ENCODE measurements at places on chromosomes 12 and 14.

GRCh38 chr12:52439420-52439819 lies 5.2 kb upstream of the KRT75 start:
- DNase-seq, result no peak

DNA sequence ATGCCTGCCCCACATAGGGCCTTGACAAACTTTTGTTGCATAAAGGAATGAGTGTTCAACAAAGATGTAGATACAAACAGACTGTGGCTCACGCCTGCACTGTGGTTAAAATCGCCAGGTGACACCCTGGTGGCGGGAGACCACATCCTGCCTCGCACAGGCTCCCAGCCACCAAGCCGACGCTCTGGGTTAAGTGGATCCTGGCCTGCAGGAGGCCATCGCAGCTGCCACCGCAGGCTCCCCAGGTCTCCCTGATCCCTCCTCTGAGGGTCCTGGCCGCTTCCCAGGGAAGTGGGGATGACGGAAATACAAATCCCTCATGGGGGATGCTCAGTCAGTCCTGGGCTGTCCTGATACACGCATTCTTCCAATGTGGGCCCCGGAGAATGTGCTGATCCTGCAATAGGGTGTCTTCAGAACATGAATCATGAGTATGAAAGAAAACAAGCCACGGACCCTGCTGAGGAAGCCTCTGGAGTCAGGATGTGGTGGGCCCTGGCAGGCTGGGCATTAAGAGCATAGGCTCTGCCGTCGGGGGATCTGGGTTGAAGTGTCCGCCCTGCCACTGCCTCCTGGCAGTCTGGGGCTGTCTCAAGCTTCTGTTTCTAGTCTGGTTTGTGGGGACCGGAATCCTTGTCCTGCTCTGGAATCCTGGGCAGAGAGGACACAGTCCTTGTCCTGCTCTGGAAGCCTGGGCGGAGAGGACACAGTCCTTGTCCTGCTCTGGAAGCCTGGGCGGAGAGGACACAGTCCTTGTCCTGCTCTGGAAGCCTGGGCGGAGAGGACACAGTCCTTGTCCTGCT lies 53.5 kb upstream of the BEGAIN start:
- peak; percentile 74 for DNase-seq

DNA sequence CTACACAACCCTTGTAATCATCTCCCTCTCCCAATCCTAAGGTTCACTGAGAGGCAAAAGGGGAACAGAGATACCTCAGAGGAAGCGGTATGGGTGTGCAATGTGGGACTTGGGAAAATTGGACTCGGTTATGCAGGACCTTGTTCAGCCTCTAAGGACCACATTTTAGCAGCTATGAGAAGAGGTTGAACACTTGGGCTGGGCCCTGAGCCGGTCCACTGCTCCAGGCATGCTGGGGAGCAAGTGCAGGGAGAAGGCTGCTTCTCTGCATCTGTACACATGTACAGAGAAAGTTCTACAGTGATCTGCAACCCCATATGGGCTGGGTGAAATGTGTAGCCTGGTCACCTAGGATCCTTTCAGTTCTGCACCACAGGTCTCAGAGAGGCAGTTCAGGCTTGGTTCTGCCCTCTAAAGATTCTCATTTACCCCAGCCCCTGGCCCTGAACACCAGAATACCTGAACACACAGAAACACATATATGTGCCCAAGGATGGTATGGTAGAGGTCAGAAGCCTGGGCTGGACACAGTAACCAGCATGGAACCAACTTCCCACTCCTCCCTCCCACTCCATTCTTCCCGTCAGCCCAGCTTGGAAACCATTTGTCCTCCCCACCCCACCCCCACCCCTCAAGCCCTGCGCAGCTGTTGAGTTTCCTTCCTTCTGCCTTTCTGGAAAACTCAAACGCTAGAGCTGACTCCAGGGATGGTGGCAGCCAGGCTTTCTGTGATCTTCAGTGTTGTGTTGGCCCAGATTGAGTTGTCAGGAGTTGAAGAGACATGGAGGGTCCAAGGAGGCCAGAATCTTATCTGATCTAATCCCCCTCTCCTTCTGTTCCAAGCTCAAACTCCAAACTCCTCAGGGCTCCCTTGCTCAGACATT lies 10.4 kb downstream of the HOXC5 start:
- no peak for DNase-seq

DNA sequence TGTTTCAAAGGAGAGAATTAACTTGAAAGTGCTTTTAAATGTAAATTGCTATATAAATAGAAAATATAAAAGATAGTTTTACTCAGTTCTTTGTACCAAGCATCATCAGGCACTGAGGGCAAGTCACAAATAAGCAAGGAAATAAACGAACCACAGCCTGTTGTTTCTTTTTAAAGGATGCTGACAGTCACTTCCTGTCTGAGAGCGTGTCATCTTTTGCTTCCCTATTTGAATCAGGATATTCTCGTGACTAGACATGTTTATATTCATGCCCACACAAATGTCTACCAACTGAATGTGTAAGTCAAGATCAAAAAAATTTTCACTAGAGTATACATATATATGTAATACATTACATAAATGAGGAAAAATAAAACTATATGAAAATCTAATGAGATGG lies 31.4 kb upstream of the SLC2A13 start:
- DNase-seq, result no peak

DNA sequence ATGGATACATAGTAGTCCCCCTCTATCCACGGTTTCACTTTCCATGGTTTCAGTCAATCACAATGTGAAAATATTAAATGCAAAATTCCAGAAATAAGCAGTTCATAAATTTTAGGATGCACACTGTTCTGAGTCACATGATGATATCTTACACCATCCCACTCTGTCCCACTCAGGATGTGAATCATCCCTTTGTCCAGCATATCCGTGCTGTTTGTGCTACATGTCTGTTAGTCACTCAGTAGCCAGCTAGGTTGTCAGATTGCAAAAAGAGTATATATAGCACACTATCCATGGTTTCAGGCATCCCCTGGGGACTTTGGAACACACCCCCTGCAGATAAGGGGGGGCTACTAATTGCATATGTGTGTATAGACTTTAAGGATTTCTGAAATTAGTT lies 8.1 kb upstream of the NAA30 start:
- no peak for DNase-seq

- no peak for DNase-seq
Measured at GRCh38 chr14:23054000-23054811, 3.1 kb downstream of the CDH24 start.

GRCh38 chr14:39762576-39763401 lies 330.6 kb upstream of the FBXO33 start:
- no peak for DNase-seq

DNA sequence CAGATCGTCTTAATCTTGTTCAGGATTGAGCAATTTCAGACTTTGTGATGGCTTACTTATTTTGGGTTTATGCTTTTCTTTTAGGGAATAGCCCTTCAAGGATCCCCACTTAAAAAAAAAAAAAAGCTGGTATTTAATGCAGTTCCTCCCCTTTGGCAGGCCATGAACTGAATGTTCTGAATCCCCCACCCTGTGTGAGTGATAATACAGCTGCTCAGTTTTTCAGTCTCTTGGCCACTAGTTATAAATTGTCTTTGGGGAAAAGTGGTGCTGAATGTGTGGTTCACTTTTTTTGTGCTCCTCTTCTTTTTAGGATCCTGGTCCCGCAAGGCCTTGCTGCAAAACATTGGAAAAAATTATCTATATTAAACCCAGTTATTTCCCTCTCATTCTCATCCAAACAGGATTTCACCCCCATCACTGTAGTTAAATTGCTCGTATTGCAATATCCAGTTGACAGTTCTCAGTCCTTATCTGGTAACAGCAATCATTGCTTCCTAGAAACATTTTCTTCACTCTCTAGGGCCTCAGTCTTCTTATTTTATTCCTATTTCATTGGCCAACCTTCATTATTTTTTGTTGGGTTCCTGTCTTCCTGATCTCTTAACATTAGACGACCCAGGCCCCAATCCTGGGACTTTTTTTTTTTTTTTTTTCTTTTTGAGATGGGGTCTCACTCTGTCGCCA lies 73.1 kb upstream of the PAWR start:
- DNase-seq, result no peak

- no peak for DNase-seq
Measured at GRCh38 chr12:71335151-71335962, 104.2 kb upstream of the LGR5 start.

DNA sequence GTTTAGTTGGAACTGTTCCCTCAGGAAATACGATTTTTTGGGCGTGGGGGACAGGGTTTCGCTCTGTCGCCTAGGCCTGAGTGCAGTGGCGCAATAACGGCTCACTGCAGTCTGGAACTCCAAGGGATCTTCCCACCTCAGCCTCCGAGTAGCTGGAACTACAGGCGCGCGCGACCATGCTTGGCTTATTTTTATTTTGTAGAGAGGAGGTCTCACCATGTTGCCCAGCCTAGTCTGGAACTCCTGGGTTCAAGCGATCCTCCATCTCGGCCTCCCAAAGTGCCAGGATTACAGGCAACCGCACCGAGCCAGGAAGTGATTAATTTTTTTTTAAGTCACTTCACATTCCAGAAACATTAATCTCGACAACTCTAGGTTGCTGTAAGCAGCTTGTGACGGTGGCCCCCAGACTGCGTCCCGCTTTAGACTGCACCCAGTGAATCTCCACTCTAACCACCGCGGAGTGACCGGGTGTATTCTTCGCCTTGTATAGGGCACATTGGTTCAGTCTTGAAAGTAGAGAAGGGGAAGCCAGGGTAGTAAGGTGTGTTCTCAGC lies 830 bp upstream of the MIS18BP1 start:
- peak; percentile 54 for DNase-seq

DNA sequence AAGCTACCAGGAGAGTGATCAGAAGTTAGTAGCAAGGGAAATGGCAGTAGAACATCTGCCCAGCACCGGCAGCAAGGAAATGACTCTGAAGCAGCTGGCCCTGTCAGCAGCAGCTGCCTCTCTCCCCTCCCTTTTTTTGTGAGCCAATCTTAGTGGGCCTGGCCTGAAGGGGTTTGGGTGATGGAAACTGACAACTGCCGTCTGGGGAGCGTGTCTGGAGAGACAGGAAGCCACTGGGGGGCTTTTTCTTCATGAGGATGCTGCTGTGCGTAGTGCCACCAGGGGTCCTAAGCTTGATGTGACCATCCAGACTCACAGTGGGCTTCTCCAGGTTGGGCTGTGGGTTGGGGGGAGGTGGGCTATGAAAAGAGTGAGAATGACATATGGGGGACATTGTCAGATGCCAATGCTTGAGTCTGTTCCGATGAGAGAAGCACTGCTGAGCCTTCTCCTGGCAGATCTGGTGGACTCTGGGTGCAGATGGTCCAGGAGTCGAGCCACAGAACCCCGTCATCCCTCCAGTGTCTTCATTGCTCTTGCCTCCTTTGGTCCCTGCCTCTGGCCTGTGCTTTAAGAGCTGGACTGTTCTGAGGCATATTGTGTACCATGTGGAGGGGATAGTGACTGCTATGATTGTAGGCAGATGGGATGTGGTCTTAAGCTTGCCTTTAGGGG lies 87.6 kb upstream of the HIF1A start:
- peak; percentile 15 for DNase-seq

DNA sequence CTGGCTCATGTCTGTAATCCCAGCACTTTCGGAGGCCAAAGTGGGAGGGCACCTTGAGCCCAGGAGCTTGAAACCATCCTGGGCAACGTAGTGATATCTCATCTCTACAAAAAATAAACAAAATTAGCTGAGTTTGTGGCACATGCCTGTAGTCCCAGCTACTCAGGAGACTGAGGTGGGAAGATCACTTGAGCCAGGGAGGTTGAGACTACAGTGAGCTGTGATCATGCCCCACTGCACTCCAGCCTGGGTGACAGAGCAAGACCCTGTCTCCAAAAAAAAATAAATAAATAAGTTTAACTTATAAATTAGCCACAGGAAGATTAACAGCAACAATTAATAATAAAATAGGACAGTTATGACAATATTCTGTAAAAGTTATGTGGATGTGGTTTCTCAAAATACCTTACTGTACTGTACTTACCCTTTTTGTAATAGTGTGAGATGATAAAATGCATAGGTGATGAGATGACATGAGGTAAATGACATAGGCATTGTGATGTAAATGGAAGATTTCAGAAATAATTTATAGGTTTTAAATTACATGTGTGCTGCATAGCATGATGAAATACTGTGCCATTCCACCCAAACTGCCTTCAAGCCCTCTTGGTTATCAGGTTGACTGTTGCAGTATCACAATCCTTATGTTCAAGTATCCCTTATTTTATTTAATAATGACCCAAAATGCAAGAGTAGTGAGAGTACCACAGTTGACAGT lies 22.0 kb downstream of the USP15 start:
- DNase-seq, result no peak

DNA sequence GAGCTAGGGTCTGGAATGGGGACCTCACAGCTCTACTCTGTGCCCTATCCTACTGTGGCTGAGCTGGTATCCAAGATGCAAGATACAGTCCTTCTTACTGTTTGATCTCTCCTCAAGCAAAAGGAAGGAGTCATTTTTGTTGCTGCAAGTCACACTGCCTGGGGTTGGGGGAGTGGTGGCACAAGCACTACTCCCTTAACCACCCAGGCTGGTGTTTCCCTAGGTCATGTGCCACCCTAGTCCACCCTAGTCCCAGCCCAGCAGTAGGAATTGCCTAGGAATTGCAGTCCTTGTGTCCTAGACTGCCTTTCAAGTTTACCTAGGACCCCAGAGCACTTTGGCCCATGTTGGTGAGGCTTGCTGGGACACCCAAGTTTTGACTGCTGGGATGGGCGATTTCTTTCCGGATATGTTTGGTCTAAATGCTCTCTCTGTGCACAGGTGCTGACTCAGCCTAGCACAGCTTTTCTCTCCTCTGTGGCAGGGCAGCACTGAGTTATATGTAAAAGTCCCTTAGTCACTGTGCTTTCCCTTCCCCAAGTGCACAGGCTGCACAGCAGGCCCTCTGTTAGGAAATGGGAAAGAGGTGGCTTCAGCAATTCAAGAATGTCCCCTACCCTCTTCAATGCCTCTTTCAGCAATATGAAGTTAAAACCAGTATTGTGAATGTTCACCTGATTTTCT lies 54.9 kb downstream of the SLC6A15 start:
- DNase-seq, result no peak

- no peak for DNase-seq
Measured at GRCh38 chr12:123071857-123072256, 79.0 kb downstream of the PITPNM2 start.

- DNase-seq, result no peak
Measured at GRCh38 chr14:36238666-36239363, 62.3 kb upstream of the PTCSC3 start.

- DNase-seq, result no peak
Measured at GRCh38 chr12:81468206-81468605, 290.9 kb downstream of the PPFIA2 start.
